Stimulated activated CD8-positive, alpha-beta memory T cell treated with anti-CD3 and anti-CD28 coated beads, Interleukin-15, amount 100 ng/mL, for 48 hours (primary cell): ENCODE measurements at places on chromosomes 5 and 9.

DNA sequence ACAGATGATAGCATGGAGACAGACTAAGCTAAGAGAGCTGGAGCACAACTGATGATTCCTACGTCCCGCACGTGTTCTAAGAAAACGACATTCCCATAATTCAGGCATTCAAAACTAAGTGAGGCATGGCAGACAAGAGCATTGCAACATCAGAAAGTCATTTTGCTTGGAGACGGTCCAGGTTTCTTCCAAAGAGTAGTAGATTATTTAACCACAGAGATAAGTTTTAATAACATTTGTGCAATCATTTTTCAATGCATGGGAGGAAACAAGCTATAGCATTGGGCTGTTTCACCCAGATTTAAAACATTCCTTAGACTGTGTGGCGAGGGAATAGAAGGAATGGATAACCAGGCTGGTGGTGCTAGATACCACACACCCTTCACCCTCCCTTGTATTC is 117.2 kb downstream of the APBA1 start:
- no peak for DNase-seq

GRCh38 chr9:111874500-111874899 is 22.1 kb upstream of the UGCG start:
- DNase-seq: no peak

GRCh38 chr9:70656281-70656680 is 241.8 kb upstream of the KLF9 start:
- no peak for DNase-seq

GRCh38 chr9:5483306-5483705 is 27.0 kb upstream of the PDCD1LG2 start:
- no peak for DNase-seq

DNA sequence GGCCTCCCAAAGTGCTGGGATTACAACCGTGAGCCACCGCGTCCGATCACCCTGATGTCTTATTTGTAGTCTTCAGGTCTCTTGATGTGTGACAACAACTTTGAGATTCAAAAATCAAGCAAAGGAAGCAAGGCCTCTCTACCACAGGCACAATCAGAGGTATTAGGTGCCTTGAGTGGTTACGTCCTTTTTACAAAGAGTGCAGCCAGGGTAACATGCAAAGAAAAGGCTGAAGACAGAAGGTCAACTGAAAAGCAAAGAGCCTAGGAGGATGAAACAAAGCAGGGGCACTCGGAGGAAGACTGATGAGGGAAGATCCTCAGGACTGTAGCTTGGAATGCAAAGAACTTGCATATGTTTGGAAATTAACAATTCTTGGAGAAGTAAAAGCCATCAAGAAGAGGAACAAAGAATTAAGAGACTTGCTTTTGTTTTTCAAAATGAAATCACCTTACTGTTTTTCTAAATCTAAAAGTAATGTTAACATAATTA is 362.1 kb downstream of the EBF1 start:
- no peak for DNase-seq

DNA sequence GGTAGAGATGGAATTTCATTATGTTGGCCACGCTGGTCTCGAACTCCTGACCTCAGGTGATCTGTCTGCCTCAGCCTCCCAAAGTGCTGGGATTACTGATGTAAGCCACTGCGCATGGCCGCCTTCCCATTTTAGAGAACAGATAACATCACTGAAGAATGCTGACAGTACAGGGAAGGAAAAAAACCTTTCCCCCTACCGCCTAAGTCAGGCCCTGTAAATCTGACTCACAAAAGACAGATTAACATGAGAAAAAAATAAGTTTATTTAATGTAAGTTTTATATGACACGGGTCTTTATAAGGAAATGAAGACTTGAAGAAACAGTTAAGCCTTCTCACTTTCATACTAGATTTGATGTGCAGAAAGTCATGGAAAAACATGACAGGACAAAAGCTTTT is 227.2 kb upstream of the ZNF608 start:
- no peak for DNase-seq

GRCh38 chr9:131691969-131692611 is 47.8 kb downstream of the RAPGEF1 start:
- no peak for DNase-seq

- no peak for DNase-seq
These were observed 21.3 kb downstream of the MAML1 start for GRCh38 chr5:179753971-179754370.

DNA sequence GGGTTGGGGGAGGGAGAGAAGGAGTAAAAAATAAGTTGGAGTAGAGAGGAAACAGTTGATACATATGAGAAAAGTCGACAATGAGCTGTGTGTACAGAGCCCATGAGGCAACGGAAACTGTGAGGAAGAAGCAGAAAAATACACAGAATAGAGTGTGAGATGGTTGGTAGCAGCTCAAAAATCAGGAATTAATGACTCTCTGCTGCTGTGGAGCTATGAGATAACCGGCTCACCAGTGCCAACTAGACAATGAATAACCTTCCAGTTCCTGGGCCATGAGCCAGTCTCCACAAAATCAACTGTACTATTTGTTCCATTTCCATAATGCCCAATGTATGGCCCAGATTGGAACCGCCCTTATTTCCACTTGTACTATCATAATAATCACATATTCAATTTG is 53.1 kb upstream of the NREP start:
- DNase-seq: no peak

GRCh38 chr5:163832155-163832554 is 326.7 kb downstream of the MAT2B start:
- no peak for DNase-seq

GRCh38 chr5:138438724-138439476 is at the start of gene REEP2:
TSS of gene REEP2 (plus strand) at chr5:138439057. CDS start at chr5:138439209, 152 bp downstream.
- DNase-seq: peak; percentile 60

DNA sequence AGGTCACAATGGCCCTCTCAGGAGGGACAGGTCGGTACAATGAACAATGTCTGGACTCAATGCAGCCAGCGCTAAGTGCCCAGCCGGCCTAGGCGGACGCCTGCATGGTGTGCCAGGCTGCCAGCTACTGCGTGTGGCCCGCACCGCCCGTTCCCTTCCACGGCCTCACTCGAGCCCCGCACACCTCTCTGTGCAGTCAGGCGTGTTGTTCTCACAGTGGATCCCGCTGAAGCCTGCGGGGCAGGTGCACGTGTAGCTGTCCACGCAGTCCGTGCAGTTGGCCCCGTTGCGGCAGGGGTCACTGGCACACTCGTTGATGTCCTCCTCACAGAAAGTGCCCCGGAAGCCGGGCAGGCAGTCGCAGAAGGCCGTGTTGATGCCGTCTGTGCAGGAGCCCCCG is 26.7 kb upstream of the SEC16A start:
- no peak for DNase-seq

DNA sequence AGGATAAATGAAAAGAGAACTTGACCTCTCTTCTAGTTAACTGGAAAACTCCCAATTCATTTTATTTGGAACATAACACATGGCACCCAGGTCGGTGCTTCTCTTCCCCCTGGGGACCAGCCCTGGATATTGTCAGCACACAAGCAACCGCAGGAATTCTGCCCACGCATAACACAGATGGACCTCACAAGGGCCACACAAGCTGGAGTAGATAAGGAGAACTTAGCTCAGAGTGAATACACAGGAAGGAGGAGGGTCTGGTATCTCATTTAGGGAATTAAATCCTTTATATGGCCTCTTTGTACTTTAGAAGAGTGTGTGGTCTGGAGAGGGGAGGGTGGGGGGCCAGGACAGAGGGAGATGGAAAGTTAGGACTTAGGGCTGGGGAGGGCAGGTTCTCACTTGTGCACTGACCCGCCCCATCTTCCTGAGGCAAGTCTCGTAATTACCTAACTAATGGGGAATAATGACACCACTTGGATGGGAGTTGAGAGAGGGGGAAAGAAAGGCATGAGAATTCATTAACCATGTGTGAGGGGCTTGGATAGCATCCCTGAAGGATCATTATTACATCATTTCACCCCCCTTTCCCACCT is 341.2 kb upstream of the WWC1 start:
- no peak for DNase-seq

- DNase-seq: no peak
These were observed 12.9 kb downstream of the DYNC2I2 start for GRCh38 chr9:128643519-128644300.

GRCh38 chr9:78921341-78921740 is 624.4 kb downstream of the PSAT1 start:
- DNase-seq: no peak

GRCh38 chr5:139376364-139376763 is 6.7 kb downstream of the SLC23A1 start:
- no peak for DNase-seq

GRCh38 chr5:103514371-103514770 is 48.2 kb downstream of the NUDT12 start:
- DNase-seq: no peak

- no peak for DNase-seq
These were observed 133.7 kb downstream of the NMUR2 start for GRCh38 chr5:152271420-152271819.

DNA sequence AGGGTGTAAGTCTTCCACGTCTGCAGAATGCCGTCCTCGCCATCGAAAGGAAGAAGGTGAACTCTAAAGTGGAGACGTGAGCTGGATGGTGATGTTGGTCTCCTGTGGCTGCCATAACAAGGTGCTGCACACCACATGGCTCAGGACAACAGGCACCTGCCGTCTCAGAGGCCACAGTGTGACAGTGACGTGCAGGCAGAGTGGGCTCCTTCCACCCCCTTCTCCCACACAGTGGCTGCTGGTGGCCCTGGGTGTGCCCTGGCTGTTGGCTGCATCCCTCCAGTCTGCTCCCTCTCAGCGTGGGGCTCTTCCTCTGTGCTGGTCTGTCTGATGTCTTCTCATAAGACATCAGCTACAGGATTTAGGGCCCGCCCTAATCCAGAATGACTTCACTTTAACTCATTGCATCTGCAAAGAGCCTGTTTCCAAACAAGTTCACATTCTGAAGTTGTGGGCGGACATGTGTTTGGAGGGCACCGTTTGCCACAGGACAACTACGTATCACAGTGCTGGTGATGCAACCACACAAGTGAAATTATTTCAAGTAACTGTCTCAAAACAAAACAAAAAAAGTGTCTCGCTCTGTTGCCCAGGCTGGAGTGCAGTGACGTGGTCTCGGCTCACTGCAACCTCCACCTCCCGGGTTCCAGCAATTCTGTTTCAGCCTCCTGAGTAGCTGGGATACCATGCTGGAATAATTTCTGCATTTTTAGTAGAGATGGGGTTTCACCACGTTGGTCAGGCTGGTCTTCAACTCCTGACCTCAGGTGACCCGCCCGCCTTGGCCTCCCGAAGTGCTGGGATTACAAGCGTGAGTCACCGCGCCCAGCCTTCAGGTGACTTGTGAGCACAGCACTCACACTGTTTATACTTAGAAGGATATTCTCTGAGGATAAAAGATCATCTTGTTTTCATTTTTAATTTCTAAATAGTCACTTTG is 31.2 kb upstream of the CLPTM1L start:
- no peak for DNase-seq

DNA sequence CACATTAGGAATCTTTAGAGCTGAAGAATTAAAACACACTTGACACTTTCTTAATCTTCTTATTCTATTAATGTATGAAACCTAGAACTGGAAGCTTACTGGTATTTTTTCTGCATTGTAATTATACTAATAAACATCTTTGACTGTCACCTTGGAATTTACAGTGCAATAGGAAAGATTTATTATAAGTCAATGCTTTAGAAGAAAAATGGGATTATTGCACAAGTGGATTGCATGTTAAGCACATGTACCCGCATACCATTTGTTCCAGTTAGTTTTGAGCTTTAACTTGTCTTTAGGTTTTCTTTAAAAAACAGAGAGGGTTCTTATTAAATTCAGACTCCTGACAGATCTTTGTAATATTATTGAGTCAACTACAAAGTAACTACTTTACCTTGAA is 278.5 kb downstream of the CCDC171 start:
- DNase-seq: no peak

DNA sequence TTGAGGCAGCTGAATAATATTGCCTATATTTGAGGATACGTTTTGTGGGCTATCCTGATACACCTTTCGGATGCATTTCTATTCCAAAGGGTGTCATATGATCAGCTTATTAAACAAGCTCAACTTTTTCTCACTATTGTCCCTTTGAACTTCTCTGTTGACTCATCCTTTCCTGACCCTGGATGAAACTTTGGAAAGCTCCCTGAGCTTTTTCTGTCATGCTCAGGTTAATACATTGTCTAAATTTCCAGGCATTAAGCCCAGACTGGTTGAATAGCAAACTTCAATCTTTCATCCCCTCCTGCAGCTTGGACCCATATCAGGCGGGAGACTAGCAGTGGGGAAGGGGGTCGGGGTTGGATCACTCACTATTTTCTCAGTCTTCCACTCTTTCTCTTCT is 104.9 kb upstream of the PTPN3 start:
- no peak for DNase-seq

GRCh38 chr5:113531481-113532159 is 18.1 kb downstream of the YTHDC2 start:
- DNase-seq: no peak

DNA sequence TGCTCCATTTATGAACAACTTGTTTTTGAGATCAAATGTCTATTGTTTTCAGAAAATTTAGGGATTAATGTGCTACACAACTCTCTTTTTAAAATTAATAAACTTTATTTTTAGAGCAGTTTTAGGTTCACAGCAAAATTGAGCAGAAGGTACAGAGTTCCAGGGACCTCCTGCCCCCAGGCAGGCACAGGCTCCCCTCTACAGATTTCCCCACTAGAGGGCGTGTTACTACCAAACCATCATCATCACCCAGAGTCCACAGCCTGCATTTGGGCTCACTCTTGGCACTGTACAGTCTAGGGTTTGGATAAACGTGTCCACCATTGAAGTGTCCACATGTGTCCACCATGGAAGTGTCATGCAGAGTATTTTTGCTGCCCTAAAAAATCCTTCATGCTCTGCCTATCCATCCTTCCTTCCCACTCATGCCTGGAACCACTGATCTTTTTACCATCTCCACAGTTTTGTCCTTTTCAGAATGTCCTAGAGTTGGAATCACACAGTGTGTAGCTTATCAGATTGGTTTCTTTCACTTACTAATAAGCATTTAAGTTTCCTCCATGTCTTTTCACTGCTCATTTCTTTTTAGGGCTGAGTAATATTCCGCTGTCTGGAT is 61.7 kb downstream of the MRPL36 start:
- no peak for DNase-seq

DNA sequence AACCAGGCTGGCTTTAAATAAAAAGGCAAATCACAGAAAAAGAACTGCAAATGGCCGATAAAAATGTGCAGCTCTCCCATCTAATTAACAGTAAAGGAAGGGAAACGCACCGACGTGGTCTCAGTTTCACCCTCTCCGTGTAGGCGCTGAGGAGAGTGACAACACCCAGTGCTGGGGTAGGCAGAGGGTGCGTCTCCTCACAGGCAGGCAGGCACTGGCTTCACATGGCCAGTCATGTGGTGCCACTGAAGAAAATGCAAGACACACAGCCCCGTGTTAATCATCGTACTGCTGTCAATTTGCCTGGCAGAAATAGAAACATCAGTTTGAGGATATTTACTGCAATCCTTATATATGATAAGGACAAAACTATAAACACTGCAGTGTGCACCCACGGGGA is 178.4 kb downstream of the FANCC start:
- DNase-seq: no peak
